ENCODE measurements at places on chromosomes 5 and 9.
A peak's percentile ranks its signal among the peaks of the same experiment; 100 is the strongest.

GRCh38 chr9:107224252-107224651 lies 58.8 kb upstream of the RAD23B start:
- no peak for DNase-seq

DNA sequence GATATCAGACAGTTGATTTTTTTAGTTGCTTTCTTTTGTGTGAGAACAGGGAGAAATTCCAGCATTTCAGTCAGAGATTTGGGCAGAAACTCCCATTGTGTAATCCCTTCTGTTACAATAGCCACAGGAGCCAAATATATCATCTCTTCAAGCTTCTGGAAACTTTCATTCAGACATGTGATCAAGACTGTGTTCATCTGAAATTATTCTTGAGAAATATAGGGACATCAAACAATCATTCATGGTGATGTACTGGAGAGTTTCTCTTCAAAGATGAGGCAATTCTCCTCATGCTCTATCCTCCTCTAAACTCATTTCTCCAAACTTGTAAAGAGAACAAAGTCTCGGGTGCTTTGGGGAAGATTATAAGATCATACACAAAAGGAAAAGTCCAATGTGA lies 35.2 kb upstream of the CSNK1G3 start:
- DNase-seq, result no peak

DNA sequence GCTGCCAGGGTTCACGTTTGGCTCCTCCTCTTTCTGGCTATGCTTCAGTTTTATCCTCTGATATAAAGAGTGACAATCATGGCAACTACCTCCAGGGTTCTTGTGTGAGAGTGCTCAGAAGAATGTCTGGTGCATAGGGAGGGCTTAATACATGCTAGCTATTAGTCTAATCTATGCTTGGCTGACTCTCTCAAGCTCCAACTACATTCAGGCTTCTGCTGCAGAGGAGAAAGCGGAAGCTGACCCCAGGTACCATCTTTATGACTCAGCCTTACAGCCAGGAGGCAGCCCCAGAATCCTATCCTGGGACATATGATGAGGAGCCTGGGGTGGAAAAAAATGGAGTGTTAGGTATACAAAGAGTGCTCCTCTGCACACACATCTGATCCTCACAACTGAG lies 32.1 kb upstream of the RASGRF2 start:
- no peak for DNase-seq

DNA sequence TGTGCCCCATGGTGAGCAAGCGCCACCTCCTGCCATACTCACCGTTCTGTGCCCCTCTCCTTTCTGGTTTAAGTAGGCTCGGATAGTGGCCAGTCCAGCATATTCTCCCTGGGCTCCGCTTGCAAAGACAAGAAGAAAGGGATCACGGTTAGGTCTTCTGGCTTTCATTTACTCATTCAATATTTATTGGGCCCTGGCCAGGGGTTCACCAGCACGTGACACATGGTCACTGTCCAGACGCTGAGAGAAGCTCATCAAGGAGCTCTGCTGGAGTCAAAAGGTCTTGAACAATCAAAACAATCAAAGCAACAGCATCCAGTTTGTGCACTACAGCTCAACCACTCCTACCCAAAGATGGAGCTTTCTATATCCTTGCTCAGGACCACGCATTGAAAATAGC lies 80.2 kb downstream of the GLDC start:
- DNase-seq, result peak; percentile 4

DNA sequence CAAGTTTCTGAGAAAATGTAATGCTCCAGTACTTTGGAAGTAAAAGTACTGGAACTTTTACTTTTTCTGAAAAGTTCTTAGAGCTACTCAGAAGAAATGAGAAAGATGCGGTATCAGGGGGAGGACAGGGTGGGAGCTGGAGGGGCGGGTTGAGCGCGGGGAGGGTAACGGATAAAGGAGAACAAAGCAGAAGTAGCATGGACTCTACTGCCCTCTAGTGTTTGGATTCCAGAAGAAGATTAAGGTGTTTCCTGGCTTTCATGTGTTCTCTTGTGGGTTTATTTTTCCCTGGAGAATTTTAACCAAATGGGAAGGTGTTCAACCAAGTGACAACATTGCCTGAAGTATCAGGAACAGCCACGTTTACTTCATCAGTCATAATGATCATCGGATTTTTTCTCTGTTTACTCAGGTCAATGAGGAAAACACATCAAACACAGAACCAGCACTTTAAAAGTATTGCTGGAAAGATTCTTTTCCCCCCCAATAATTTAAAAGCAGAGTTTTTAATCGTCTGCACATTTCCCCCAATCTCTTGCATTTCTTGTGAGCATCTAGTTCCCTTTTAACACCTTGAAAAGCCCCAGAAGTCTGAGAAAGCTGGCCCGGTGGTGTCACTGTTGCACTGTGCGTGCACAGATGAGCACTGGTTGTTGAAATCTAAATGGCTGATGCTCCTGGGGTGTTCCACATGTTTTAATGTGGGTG lies 190.6 kb downstream of the MPDZ start:
- peak; percentile 68 for DNase-seq

DNA sequence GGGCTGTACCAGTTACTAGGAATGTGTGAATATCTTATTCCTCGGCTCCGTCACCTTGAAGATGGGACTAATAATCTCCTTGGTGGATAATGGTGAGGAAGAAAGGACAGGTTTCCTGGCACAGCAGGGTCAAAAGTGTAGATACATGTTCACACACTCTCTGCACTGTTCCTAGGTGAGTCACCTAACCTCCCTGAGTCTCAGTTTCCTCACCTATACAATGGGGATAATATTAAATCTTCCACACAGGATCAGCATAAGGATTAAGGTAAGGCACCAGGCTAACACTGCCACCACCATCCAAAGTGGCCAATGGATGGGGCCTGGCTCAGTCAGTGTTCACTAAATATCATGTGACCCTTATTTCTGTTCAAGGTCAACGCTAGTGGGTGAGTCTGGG lies 66.9 kb downstream of the PSMB7 start:
- DNase-seq, result no peak

GRCh38 chr5:153551537-153552079 lies 61.1 kb downstream of the GRIA1 start:
- DNase-seq, result peak; percentile 95

- no peak for DNase-seq
These were observed 154.9 kb downstream of the ZNF608 start for GRCh38 chr5:124591583-124591982.

DNA sequence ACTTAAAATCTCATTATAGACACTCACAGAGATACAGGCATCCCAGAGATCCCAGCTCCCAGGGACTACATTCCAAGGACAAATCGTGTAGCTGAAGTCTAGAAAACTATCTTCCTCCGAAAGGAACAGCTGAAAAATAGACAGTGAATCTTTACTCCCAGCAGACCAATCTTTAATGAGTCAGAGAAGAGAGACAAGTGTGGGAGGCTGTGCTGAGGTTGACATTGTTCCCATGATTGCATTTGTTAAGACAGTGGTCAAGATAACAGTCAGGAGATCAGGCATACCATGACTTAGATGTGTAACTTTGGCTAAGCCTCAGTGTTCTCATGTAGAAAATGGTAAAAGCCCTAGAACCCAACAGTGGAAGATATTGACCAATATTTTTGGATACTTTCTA lies 120.7 kb downstream of the PAPPA start:
- DNase-seq, result no peak

DNA sequence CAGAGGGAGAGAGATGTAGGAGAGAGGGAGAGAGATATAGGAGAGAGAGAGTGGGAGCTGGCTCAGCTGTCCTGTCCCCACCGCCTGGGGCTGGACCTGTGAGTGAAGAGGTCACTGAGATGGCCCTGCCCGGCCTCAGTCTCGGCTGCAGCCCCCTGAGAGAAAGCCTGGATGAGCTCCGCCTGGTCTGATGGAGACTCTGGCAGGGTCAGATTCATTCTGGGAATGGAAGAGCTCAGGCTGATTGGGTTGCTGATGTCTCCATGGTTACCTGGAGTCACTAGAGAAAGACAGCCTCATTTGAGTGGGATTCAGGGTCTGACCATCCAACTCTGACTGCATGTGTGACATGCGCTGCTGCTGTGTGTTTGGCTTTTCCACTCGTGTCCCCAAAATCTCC lies 27.1 kb upstream of the SEMA4D start:
- no peak for DNase-seq

DNA sequence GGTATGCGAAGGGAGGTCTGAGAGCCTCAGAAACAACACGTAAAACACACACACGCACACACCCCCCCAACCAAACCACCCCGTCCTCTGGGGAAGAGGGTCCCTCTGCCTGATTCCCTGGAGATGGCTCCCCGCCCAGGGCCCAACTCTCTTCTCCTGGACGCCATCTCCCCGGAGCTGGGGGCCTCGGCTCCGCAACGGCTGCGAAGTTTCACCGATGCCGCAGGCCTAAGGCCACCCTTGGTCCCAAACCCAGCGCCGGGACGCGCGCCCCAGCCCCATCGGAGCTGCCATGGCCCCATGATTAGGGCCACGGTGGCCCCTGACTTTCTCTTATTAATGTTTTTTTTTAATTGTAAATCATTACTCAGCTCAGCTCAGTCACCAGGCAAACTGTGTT lies 181.4 kb upstream of the TBCA start:
- DNase-seq, result no peak

DNA sequence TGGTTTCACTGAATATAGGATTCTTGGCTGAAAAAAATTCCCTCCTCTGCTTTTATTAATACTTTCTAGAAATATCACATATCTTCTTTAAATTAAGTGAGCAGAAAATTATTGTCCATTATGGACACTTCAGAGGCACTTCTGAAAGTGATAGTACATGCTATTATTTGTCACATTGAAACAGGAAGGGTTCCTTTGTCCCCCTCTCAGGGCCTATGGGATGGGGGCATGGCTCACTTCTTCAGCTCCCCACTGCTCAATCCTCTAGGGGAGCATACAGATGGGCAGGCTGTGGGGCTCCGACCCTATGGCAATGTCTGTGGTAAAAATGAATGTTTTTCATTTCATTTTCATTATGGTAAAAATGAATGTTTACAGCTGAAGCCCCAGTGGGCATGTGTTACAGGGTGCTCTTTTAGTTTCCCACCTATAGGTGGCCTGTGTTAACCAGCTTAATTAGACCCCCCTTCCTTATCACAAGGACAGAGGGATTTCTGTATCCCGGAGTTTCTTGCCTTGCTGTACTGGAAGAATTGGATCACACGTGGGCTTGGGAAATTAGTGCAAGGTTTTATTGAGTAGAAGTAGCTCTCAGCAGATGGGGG lies 1225.2 kb downstream of the PTPRD start:
- no peak for DNase-seq

DNA sequence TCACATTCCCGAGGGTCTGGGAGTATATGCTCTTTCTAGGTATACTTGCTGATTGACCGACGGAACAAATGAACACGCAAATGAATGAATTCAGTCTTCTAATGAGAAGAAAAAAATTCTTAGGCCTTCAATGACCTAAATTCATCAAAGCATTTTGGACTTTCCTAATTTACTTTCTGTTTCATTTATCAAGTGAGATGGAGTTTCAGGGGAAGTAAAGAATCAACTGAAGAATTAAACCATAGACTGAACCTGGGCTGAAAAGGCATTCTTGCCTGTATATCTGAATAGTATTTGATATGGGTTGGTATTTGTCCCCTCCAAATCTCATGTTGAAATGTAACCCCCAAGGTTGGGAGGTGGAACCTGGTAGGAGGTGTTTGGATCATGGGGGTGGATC lies 64.1 kb downstream of the ZFAND5 start:
- DNase-seq, result no peak

GRCh38 chr9:98360176-98360708 lies 104.8 kb upstream of the TBC1D2 start:
- no peak for DNase-seq

DNA sequence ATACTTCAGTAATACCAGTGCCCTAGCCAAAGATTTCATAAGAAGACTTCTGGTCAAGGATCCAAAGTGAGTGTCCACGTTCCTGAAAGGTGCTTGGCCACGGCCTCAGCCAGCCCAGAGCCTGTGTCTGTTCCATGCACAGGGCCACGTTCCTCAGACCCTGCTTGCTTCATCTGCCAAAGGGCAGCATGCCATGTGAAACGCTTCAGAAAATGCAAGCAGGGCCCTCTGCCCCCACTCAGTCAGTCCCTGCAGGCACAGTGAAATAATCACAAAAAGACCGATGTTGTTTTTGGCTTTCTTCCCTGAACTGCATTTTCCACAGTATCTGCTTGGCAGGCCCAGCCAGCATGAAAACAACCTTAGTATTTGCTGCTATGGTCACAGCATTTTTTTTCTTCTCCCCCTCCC lies 85.5 kb upstream of the CTSL start:
- DNase-seq, result no peak

DNA sequence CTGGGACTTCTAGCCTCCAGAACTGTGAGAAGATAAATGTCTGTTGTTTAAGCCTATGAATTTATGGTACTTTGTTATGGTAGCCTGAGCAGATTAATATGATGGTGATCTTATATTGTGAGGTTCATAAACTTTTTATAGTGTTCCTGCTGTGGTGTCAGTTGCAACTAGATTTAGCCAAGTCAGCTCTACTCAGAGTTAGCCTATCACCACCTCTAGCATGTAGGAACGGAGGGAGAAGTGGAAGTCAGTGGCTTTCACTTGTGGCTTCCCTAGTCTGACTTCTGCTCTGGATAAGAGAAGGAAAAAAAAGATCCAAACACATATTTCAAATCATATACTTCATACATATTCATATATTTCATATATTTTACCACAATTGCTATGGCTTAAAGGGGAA lies 6.6 kb downstream of the POC5 start:
- no peak for DNase-seq

DNA sequence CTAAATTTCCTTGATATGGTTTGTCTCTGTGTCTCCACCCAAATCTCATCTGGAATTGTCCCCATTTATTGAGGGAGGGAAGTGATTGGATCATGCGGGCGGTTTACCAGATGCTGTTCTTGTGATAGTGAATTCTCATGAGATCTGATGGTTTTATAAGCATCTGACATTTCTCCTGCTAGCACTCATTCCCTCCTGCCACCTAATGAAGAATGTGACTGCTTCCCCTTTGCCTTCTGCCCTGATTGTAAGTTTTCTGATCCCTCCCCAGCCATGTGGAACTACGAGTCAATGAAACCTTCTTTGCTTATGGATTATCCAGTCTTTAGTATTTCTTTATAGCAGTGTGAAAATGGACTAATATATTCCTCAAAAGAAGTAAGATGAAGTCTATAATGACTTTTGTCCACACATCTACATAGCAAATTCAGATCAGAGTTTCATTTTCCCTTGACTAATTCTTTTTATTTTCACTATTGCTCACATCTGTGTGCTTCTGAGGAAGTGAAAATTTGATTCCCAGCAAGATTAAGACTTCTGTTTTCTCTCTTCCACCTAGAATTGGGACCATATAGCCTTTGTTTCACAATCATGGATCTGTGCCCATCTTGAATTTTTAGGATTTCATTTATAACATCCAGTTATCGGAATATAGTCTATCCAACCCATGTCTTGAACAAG lies 393.5 kb downstream of the DMAC1 start:
- DNase-seq, result no peak

GRCh38 chr9:21443849-21444625 lies 3.8 kb downstream of the IFNA1 start:
- DNase-seq, result no peak

All from ELR (cell line).